Common myeloid progenitor, CD34-positive (primary cell): ENCODE measurements at places on chromosomes 2 and 18.

GRCh38 chr2:17901246-17901645 lies 22.8 kb downstream of the KCNS3 start:
- no peak for DNase-seq

- DNase-seq = peak; percentile 67
Observed at GRCh38 chr2:224778474-224778877, 62.3 kb upstream of the CCDC195 start.

- no peak for DNase-seq
Observed at GRCh38 chr2:195756218-195756942, 99.4 kb downstream of the SLC39A10 start.

- no peak for DNase-seq
Observed at GRCh38 chr2:69043736-69044400, 30.9 kb downstream of the ANTXR1 start.

GRCh38 chr2:26640331-26640745 lies 828 bp downstream of the CIB4 start:
- peak; percentile 6 for DNase-seq

GRCh38 chr18:3983351-3983969 lies 471.6 kb downstream of the DLGAP1 start:
- DNase-seq = peak; percentile 88

- no peak for DNase-seq
Observed at GRCh38 chr2:25076749-25077148, 34.9 kb downstream of the EFR3B start.

- DNase-seq = no peak
Observed at GRCh38 chr2:70941701-70942100, 6.0 kb downstream of the ATP6V1B1 start.

DNA sequence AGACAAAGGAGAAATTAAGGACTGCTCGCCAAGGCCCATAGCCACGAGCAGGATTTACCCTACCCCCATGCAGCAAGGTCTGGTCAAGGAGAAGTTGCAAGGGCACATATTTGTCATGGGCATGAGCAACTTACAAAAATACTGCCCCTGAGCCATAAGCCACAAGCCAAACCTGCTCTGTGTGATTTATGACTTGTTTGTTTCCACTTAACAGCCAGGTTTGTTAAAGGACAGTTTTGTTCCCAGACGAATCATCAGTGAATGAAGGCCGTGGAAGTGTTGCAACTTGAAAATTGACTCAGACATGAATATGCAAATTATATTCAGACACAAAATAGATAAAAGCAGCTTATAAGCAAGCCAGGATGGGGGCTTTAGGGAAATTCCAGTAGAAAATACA lies 31.3 kb upstream of the EVA1A start:
- no peak for DNase-seq

GRCh38 chr2:100934504-100935371 lies 67.4 kb upstream of the RPL31 start:
- no peak for DNase-seq

DNA sequence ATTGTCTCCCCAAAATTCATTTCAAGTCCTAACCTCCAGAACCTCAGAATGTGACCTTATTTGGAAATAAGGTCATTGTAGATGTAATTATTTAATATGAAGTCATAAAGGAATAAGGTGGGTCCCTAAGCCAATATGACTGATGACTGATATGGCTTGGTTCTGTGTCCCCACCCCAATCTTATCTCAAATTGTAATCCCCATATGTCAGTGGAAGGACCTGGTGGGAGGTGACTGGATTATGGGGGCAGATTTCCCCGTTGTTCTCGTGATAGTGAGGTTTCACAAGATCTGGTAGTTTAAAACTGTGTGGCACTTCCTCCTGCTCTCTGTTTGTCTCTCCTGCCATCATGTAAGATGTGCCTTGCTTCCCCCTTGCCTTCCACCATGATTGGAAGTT lies 43.0 kb upstream of the BCL11A start:
- no peak for DNase-seq

- DNase-seq = no peak
Observed at GRCh38 chr18:57618910-57619309, 2.7 kb downstream of the NARS1 start.

GRCh38 chr2:222835143-222835822 lies 25.6 kb upstream of the ACSL3 start:
- DNase-seq = no peak

- DNase-seq = no peak
Observed at GRCh38 chr18:42187611-42188380, 232.8 kb downstream of the PIK3C3 start.

GRCh38 chr2:26685341-26685740 lies 7.2 kb upstream of the KCNK3 start:
- DNase-seq = no peak

GRCh38 chr2:24048769-24049484 lies 614 bp upstream of the FKBP1B start:
- DNase-seq = no peak

GRCh38 chr2:102553601-102554000 lies 65.8 kb upstream of the SLC9A2 start:
- DNase-seq = no peak

DNA sequence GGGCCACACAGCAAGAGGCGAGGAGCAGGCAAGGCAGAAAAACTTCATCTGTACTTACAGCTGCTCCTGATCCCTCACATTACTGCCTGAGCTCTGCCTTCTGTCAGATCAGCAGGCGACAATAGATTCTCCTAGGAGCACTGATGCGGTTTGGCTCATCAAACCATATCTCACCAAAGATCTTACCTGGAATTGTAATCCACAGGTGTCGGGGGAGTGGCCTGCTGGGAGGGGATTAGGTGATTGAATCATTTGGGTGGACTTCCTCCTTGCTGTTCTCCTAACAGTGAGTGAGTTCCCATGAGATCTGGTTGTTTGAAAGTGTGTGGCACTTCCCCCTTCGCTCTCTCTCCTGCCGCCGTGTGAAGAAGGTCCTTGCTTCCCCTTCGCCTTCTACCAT lies 647.3 kb downstream of the SOCS6 start:
- DNase-seq = no peak

DNA sequence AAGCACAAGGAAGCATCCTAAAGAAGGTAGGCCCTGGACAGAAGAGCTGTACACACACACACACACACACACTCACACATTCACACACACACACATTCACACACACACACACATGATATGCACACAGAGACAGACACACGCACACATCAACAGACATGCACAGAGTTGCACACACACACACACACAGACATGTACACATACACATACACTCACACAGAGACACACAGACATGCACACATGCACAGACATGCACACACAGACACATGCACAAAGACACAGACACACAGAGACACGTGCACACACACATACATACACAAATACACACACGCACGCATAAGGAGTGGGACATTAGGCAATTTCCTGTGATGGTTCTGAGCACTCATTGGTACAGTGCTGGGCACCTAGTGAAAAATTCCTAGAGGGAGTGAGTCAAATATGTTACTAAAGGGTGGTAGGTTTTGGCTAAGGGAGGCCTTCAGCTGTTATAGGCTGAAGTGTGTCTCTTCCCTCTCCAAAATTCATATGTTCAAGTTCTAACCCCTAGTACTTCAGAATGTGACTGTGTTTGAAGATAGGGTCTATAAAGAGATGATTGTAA lies 26.4 kb downstream of the THNSL2 start:
- DNase-seq = no peak

GRCh38 chr2:227147023-227147422 lies 17.0 kb downstream of the COL4A4 start:
- DNase-seq = no peak

DNA sequence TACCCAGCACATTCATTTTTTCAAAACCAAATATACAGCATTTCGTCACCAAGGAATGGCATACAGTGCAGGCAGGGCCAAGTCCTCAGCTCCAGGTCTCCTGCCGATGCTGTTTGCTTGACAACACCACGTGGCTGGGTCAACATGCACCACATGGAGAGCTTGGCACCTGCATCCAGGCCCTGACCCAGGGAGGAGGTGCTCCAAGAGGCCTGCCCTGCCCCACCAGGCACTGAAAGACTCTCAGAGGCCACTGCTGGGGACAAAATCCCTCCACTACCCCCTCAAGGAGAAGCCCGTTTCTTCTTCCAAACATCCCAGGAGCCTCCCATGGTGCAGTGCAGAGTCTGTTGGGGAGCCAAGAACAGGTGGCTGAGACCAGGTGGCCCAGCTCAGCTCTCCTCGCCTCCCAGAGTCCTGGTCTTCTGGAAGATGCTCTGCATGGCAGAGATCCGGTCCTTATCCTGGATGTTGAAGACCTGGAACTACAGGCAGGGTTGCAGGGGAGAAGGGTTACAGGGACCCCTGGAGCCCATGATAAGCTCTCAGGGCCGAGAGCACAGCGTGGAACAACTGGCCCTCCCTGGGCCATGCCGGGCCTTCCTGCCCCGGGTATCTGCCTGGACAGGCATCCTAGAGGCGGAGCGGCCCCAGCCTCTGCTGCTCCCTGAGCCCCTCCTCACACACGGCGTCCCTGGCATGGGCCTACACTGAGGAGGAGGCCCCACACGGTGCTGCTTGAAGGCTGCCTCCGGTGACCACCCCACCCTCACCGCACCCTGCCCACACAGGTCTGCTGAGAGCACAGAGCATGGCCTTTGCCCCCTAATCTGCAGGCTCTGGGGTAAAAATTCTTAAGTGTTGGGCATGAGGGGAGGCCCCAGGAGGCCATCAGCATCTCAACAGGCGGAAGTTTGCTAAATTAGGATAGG lies 9.0 kb downstream of the MAB21L4 start:
- DNase-seq = no peak

DNA sequence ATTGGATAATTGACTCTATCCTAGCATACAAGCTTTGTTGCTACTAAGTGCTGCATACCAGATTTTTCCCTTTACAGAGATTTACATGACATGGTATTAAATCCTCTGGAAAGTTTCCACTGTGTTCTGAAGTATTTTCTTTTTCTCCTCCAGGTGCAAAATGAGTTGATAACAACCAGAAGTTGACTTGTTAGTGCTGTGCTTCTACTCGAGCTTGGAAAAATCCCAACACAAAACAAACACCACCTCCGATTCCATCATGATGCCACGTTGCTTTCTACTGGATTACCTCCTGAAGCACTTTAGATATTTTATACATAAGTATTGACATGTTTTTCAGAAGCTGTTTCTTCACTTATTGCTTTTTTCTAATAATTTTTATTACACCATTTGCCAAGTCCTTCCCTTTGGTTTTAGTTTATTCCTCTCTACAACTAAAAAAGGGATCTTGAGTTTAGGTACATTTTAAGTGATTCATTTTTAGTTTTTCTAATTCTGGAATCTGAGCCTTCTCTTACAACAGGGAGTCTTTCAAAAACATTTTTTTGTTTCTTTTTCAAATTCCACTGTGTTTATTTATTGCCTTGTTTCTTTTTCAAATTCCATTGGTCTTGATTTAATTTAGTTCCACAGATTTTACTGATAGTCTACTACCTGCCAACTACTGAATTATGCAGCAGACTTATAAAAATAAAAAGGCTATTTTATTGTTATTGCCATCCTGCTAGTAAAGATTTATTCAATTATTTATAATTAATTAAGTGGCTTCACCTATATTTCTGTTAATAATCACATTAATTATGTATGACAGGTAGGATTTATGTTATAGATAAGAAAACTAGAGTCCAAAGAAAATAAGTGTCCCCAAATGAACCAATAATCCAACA lies 143.4 kb downstream of the PPP1R1C start:
- no peak for DNase-seq

DNA sequence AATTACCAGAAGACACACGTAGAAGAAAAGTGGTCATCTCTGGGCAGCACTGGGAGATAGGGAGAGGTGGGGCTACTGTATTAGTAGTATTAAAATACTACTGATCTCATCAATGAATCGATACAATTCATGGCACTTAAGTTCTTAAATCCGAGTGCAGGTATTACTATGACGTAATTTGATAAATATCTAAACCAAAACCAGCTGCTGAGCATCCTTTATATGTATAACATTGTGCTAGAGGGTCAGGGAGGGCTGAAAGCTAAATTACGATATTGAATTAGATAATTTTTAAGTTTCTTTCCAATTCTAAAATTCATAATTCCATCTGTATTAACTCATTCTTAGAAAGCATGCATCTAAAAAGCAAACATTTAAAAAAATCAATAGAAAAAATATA lies 25.3 kb downstream of the DARS1 start:
- DNase-seq = no peak

DNA sequence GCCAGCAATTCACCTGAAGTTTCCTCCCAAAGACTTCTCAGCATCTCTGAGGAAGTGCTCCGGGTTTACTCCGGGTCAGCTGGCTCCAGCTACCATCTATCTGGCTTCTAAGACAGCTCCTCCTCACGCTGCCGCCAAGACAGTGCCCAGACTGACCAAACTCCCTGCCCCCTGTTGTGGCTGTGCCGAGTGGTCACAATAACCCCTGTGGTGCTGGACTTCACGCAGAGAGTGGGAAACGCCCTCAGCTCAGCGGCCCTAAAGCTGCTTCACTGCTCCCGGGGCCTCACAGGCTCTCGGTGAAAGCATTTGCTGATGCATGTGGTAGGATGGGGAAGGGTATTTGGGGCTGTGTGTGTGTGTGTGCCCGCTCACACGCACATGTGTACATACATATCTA lies 154.8 kb upstream of the ZNF236 start:
- DNase-seq = no peak

GRCh38 chr2:71629273-71629672 lies 175.9 kb downstream of the DYSF start:
- no peak for DNase-seq

- DNase-seq = peak; percentile 49
Observed at GRCh38 chr2:234164493-234165413, 114.3 kb downstream of the SPP2 start.

GRCh38 chr2:1910592-1911246 lies 166.4 kb upstream of the PXDN start:
- peak; percentile 34 for DNase-seq

DNA sequence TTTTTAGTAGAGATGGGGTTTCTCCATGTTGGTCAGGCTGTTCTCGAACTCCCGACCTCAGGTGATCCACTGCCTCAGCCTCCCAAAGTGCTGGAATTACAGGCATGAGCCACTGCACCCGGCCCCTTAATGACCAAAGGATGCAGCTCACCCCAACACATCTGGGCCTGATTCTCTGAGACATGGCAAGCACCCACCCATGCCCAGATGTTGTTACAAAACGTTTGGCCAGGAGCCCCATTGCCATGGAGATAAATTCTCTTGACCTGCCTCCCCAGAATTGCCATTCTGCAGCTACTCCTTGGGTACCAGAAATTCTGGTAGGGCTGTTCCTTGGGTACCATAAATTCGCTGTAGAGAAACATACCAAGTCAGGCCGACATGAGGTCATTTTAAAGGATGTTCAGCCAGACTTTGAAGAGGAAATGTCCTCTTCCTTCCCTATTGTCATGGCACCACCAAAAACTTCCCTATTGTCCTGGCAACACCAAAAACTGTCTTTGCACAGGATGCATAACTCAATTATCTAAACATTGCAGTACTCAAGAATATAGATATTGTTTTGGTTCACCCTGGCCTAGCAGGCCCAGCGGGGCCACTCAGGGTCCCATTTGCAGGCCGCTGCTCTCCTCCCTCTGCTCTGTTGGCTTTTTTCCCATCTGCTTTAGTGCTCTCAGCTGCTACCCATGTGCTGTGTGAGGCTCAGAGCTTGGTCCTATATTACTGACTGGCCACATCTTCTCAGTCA lies 160.9 kb upstream of the TTC39C start:
- DNase-seq = no peak

GRCh38 chr18:12334366-12334808 lies 26.3 kb downstream of the TUBB6 start:
- DNase-seq = no peak
